ENCODE measurements at places on chromosomes 2 and 18.
A peak's percentile ranks its signal among the peaks of the same experiment; 100 is the strongest.

GRCh38 chr2:25276569-25277465 lies 64.9 kb downstream of the DNMT3A start:
- peak; percentile 49 for DNase-seq

DNA sequence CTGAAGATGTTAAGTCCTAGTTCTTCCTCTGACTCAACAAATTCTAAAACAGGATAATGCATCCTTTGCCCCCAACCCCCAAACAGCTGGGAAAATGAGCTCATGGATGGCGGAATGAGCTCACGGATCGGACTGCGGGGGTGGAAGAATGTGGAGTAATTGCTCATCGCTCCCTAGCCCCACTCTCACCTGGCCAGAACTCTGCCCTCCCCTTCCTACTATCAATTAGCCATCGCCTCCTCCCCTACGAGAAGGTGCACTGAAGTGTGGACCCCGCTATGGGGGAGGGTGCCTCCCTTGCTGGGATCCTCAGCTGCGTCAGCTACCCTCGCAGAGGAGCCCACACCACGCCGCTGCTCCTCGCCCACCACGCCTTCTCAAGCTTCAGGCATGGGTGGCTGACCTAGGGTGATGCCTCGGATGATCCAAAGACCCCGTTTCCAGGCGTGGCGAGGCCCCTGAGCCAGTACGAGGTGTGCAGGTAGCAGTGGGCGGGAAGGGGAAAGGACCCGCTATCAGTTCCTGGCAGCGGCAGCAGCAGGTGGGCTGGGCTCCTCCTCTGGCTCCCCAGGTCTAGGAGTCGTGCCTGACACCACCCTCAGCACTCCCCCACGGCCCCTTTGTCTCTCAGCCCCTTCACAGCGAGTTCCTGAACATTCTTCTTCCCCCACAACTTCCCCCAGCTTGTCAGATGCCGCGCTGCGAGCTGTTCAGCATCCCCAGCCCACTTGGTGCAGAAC lies 82.1 kb upstream of the POMC start:
- no peak for DNase-seq

DNA sequence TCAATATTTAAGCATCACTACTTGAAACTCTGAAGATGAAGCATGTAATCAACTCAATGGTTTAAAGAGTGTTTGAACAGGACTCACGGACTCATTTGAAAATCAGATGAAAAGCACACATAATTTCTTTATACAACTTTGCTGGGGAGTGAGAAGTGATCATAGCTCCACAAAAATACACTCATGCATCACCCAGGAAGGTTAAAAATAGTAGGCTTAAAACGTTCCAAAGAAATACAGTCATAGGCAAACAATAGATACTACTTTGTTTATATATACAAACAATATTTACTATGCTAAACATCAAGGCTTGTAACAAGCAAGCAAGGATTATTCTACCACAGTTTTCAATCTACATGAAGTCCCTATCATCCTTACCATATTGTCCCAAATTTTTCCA lies 11.6 kb downstream of the HNRNPLL start:
- DNase-seq: no peak

- no peak for DNase-seq
Measured at GRCh38 chr2:197498235-197498936, 1.3 kb downstream of the HSPD1 start.

GRCh38 chr2:145530653-145531052 lies 1010.7 kb upstream of the ZEB2 start:
- DNase-seq: no peak

- no peak for DNase-seq
Measured at GRCh38 chr2:650343-651310, 26.6 kb downstream of the TMEM18 start.

- DNase-seq: no peak
Measured at GRCh38 chr2:33166287-33166881, 219.6 kb downstream of the LTBP1 start.

DNA sequence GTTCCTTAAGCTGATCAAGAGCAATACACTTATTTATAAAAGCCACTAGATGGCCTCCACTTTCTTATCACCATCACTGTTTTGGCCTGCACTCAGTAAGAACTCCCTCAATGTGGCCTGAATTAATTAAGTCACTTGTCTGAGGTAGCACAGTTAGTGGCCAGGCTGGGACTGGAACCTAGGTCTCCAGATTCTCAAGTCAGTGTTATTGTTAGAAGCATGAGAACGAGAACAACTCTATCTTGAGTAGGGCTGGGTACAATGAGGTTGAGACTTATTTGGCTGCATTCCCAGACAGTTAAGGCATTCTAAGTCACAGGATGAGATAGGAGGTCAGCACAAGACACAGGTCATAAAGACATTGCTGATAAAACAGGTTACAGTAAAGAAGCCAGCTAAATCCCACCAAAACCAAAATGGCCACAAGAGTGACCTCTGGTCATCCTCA lies 115.8 kb downstream of the SS18 start:
- no peak for DNase-seq

DNA sequence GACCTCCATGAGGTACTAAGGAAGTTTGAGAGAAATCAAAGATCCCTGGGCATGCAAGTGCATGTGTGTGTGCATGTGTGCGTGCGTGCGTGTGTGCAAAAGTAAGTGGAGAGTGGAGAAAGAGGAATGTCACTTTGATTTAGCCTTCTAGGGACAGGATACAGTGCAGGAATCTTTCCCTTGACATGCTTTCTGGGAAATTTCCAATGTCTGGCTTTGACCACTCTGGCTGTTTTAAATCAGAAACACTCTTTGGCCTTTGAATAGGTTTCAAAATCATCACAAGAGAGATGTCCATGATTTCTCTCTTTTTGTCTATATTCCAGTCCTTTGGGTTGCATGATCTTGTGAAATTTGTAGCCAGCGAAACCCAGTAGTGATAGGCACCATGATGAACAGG lies 162.0 kb downstream of the ALK start:
- DNase-seq: no peak

DNA sequence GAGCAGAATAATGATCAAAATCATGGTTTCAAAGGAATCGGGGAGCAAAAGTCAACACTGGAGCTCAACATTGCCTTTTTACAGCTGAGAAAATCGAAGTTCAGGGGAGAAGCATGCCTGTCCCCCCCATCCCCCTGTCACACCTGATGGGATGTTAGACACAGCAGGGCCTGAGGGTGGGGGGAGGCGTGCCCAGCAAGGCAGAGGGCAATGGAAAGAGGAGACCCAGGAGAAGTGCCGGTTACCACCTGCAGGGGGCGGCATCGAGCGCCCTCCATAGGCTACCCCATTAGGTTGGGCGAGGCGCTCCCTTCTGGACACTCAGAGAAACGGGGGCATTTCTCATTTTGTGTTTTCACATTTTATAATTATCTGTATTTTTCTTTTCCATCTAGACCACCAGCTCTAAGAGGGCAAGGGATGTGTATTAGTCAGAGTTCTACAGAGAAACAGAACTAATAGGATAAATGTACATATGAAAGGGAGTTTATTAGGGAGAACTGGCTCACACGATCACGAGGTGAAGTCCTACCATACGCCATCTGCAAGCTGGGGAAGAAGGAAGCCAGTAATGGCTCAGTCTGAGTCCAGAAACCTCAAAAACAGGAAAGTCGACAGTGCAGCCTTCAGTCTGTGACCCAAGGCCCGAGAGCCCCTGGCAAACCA lies 271.3 kb downstream of the LRATD1 start:
- no peak for DNase-seq

GRCh38 chr2:44275927-44276303 lies 635 bp downstream of the SLC3A1 start:
- DNase-seq: no peak

DNA sequence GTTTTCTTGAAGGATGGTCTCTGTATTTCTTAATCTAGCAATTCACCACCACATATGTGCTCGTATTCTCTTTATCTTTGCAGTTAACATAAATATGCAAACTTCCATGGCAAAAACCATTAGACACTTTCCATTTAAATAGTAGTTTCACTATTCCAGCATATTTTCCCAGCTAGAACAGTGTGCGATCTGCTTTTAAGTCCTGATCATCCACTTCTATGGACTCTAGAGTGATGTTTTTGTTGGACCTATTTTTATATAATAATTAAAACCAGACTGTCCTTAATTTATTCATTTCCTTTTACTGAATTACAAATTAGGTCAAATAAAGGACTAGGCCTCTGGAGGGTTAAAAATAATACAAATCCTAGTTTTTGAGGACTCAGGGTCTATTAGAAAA lies 418.4 kb upstream of the TRIB2 start:
- no peak for DNase-seq

GRCh38 chr2:47238638-47239037 lies 83.5 kb upstream of the STPG4 start:
- DNase-seq: no peak

GRCh38 chr2:141711627-141712026 lies 419.2 kb downstream of the LRP1B start:
- no peak for DNase-seq

DNA sequence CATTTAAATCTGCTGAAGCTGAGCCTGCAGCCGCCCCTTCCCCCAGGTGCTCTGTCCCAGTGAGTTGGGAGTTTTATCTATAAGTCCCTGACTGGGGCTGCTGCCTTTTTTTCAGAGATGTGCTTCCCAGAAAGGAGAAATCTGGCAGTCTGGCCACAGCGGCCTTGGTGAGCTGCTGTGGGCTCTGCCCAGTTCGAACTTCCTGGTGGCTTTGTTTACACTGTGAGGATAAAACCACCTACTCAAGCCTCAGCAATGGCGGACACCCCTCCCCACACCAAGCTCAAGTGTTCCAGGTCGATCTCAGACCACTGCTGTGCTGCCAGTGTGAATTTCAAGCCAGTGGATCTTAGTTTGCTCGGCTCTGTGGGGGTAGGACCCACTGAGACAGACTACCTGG lies 97.3 kb downstream of the ACAA2 start:
- no peak for DNase-seq

DNA sequence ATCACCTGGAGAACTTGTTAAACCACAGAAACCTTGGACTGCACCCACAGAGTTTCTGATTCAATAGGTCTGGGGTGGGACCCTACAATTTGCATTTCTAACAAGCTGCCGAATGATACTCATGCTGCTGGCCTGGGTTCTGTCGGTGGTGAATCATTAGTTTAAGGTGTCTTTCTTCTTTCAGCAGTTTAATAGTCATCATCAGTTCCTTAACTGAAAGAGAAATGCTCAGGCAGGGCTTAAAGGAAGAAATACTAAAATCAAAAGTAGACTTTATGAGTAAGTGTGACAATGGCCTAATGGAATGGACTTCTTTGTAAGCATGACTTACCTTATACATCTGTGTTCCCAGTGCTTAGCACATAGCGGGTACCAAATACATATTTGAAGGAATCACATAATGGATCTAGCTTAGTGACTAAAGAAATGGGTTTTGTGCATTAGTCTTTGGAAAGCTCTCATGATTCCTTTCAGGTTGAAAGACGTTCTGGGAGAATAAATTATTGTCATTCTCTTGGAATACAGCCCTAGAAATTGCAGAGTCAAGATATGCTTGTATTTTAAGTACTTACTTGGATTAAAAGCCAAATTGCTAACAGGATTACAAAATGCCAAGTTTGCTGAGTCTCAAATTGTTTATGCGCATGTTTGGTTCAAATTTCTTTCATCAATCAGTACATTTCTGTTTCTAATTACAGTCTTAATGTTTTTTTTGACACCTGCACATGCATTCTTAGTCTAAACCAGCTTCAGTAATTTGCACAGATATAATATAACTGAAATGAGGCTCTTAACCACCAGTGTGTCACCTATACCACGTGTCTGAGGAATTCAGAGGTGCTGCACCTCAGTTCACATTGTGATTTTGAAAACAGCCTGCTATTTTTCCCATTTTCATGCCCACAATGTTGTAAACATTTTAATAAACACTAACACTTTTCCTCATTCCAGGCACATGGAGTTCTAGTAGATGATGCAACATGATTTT lies 220.3 kb upstream of the NRP2 start:
- DNase-seq: no peak

GRCh38 chr2:118177884-118178283 lies 89.6 kb downstream of the INSIG2 start:
- DNase-seq: no peak

DNA sequence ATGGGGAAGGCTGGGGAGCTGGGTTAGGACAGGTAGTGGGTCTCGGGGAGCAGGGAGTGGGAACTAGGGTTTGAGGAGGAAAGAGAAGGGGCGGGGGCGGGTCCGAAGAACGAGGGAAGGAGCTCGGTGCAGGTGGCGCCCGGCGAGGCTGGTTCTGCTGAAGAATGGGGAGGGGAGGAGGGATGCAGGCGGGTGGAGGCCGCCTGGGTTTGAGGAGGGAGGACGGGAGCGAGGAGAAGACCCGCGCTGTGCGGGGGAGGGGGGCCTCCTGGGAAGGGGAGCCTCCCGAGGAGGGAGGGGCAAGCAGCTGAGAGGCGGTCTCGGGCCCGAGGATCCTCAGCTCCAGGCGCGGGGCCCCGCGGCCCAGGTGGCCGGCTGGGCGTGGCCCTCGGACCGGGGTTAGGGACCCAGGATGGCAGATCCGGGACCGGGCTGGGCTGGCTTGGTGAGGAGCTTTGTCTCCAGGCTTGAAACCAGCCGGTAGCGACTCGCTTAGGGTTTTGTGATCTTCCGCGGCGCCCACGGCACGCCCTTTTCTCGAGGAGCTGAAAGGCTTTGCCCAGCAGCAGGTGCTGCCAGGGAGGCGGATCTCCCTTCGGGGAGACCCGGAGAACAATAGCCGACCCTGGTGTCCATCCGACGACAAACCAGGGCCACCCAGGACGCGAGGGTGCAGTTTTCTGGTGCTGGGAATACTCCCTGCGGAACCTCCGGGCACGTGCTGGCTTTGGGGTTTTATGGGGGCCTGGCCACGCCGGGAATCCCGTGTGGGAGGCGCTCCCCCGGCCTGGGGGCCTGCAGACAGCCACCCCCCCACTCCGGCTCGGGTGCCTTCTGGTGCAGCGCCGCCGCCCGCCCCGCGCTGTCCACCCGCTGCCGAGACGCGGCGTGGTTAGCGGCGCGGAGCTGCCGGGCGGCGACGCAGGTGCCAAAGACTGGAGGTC lies 1.4 kb downstream of the DPYSL5 start:
- no peak for DNase-seq

- DNase-seq: no peak
Measured at GRCh38 chr2:47819834-47820233, 36.9 kb downstream of the MSH6 start.

- no peak for DNase-seq
Measured at GRCh38 chr2:54773233-54773632, 49.8 kb downstream of the EML6 start.

DNA sequence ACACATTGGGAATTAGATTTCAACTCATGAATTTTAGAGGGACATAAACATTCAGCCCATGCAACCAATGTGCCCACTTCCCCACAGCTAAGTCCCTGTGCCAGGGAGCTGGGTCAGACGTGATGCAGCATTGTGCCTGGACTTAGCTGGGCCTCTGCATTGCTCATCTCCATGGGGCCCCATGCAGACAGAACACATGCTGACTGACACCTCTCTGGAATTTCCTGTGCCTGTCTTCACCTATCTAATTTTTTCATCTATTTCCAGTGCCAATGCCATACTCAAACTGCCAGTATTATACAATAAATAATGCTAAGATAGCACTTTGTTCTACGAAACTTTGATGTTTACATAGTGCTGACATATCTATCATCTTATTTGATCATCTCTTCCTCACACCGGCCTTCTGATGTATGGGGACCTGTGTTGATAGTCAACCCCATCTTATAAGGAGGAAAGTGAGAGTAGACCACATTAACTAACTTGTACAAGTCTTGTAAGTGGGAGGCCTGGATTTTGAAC lies 92.2 kb downstream of the CDC42EP3 start:
- no peak for DNase-seq

GRCh38 chr2:210667711-210668110 lies 111.3 kb downstream of the CPS1 start:
- DNase-seq: no peak

Measured in stimulated activated CD8-positive, alpha-beta memory T cell treated with anti-CD3 and anti-CD28 coated beads, Interleukin-12 subunit alpha, Interleukin-12 subunit beta, amount 100 ng/mL, for 1 hour (primary cell).